SJSA1 (cell line): ENCODE measurements at places on chromosomes 7 and 10. TPM values are rescaled to one million over a fixed set of nuclear protein-coding genes. Genes with fewer than 3 reads are reported as not detected.
A peak's percentile ranks its signal among the peaks of the same experiment; 100 is the strongest.

- peak; percentile 75 for DNase-seq
Observed at GRCh38 chr10:110610308-110610774, 33.8 kb upstream of the RBM20 start.

DNA sequence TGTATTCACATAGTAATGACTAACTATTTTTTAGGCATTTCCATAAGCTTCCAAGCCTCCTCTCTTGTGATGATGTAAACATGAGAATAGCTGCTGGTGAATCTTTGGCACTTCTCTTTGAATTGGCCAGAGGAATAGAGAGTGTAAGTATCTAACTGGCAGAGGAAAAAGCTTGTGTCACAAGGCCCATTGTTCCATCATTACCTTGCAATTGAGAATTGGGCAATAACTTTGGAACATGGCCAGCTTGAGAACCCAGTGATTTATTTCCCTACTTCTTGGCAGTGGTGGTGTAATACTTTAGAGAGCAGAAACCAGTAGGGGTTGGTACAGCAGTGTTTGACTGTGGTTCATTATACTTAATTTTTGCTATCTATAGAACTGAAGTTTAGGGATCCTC, 12.0 kb downstream of the IFRD1 start:
- no peak for DNase-seq

DNA sequence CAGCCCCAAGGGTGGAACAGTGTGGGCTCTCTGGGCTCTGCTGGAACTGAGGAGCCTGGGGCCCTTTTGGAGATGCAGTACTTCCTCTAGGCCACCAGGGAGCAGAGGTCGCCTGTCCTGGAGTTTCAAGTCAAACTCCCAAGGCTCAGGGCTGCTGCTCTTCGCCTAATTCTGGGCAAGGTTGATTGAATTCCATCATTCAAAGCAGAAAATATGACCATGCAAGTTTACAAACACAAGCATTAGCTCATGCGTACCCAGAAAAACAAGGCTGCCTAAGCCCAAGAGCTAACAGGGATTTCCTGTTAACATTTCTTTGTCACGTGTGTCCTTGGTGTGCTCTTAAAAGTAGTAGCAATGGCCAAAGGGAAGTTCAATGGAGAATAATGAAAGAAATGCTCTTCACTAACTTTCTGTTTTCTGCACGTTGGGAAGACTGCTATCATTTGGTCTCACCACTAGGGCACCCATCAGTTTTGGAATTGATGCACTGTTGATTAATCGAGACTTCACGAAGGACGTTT, 20.1 kb downstream of the LDB3 start:
- peak; percentile 67 for DNase-seq

DNA sequence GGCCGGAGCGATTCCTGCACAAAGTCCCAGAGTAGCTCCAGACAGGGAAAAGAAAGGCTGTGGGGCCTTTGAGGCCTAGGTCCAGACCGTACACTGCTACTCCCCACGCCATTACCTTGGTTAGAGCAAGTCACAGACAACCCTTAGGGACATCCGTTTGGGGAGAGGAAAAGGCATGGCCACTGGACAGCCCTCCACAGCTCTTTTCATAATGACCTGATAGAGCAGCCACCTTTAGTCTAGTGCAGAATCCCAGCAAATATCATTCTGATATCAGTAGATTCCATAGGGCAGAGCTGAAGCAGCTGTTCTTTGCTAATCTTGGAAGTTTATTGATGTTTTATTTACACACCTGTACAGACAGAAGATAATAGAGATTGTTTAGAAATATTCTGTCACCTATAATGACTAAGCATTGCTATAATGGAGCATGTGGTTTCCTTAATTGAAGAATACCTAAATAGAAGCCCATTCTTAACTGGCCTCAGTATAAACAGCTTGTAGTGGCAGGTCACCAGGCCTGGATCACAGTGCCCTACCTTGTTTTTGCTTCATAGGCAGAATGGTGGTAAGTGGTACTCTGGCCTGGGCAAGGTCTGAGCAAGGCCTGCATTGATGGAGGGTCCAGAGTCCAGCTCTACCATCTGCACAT, 27.9 kb downstream of the OGDH start:
- DNase-seq: peak; percentile 18

- no peak for DNase-seq
Observed at GRCh38 chr7:120273476-120273975, 551 bp downstream of the KCND2 start.

Gene VSTM4
- 1.8 and 3.7 TPM in 2 replicates for total RNA-seq

Gene TBX20
- 3.2 and 5.1 TPM in 2 replicates for total RNA-seq

- no peak for DNase-seq
Observed at GRCh38 chr7:37212556-37212955, 236.1 kb downstream of the ELMO1 start.

Gene FANK1
- total RNA-seq: 0.18 TPM in 1 of 2 replicates, not detected in the other

- DNase-seq: no peak
Observed at GRCh38 chr7:17640730-17641377, 299.4 kb downstream of the SNX13 start.

- DNase-seq: no peak
Observed at GRCh38 chr7:155236386-155236785, 61.3 kb upstream of the INSIG1 start.

Gene PBLD
- total RNA-seq: 3.2 and 3.3 TPM in 2 replicates

DNA sequence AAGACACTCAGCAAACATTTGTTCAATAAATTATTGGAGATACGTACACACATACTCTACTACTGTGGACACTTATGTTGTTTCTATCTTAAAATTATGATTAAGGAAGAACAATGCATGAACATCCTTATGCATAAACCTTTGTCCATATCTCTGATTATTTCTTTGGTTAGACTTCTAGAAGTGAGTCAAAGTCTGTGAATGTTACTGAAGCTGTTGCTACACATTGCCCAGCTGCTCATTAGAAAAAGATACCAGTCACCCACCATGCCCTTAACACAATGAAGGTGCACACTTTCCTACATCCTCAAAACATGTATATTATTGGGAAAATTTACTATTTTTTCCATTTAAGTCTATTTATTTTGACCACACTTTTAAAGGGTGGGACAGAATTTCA, 1.4 kb upstream of the CLRN3 start:
- no peak for DNase-seq

DNA sequence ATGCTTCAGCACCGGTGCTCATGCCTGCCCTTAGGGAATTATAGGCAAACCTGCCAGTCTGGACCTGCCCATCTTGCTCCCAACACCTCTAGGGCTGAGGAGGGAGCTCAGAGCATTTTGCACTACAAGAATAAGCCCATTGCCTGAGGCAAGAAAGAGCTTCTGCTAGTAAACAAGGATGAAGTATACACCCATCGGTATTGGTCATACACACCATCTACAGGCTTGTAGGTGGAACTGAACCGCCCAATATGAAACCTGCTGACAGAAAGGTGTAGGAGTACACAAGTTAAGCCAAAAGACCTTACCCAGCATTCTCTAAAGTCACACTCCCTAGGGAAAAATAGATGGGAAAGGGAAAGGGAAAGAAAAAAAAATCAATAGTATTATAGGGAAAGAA, 957.0 kb upstream of the LRRTM3 start:
- no peak for DNase-seq

Gene DUSP5
- total RNA-seq: 12.9 and 18.9 TPM in 2 replicates

DNA sequence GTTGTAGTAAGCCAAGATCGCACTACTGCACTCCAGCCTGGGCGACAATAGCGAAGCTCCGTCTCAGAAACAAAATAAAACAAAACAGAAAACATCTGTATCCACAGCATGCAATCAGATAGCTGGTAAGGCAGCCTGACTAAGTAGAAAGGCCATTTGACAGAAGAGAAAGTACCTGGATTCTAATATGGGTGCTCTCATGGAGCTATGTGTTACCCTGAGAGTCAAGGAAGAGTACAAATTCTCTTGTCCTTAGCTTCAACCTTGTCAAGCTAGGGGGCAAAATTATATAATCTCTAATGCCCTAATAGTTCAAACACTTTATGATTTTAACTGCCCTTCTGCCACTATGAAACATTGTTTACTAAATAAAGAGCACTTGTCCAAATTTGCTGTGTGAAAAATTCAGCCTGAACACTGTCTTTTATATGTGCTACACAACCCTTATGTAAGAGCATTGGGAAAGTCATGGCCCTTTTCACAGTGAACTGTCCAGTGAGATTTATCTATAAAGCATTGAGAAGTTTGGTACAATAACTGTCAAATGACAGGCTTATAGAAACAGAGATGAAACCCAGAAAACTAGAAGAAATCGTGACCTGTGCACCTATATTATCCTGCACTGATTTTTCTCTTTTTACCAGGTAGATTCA, 51.2 kb upstream of the PRKG1 start:
- no peak for DNase-seq

- no peak for DNase-seq
Observed at GRCh38 chr7:122831436-122831835, 54.8 kb downstream of the CADPS2 start.

Gene STK17A
- 47.0 and 49.5 TPM in 2 replicates for total RNA-seq

- no peak for DNase-seq
Observed at GRCh38 chr7:28112883-28113540, 67.6 kb downstream of the JAZF1 start.

Gene ANKRD30A
- not detected in 2 replicates for total RNA-seq

GRCh38 chr10:45280113-45280760, 35.2 kb downstream of the OR13A1 start:
- DNase-seq: no peak

DNA sequence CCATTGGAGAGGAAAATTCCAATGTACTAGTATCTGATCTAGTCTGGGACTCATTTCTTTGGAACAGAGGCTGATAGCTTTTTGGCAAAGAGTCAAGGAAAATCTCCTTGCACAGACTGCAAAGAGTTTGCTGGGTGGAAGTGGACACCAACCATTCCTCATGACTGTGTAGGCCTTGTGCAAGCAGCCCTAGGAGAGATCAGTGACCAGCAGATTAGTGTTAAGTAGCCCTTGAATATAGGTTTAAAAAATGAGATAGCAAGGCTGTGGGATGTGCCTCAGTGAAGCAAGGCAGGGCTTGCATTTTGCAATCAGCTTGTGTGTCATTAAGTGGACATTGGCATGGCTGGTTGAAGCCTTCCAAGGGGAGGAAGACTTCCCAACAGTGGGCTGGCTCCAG, 341.6 kb downstream of the PLXNA4 start:
- DNase-seq: no peak

GRCh38 chr7:77714195-77714594, 17.9 kb downstream of the RSBN1L start:
- DNase-seq: no peak

DNA sequence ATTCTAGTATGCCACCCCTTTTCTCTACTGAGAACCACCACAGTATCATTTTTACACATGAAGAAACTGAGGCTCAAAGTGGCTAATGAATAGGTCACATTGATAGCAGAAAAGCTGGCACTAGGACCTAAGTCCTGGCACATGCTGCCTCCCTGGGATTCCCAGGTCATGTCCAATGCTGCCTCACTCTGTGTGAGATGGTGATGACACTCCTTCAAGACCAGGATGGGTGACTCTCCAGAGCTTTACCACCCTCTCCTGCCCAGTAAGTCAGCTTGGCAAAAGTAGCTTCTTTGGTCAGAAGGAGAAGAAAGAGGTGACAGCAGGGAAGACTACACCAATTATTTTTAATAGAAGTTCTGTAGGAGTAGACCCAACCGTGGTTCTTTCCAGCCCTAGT, 13.3 kb upstream of the AKR1B10 start:
- DNase-seq: no peak

DNA sequence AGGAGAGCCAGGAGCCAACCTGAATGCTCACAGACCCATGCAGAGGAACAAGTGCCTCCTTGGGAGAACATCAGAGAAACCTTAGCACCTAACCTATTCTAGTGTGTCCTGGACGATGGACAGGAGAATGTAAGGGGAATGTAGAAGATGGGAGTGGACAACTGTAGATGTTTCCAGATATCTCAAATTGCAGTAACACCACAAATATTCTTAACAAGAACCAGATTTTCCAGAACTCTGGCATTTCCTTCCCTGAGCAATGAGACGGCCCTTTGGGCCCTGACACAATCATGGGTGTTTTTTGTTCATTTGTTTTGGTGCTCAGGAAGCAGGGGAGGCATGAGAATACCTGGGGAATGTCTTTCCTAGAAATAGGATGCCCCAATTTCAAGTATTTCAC, 196.1 kb upstream of the PRSS1 start:
- DNase-seq: no peak

DNA sequence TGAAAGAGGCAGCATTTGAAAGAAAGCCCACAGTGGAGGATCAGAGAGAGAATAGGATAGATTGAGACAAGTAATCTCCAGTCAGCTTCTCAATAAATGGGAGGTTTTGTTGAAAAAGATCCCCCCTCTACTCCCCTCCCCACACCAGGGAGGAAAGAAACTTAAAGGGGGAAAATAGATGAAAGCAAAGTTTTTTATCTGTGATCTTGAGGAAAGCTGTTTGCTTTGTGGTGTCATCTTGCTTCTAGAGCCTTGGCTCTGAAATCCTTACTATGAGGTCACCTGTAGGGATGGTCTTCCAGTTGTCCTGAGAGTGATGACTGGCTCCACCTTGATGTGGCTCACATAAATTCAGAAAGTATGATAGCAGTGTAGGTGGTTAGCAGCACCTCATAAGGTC, at the start of gene SPAM1:
Gene SPAM1, plus strand, starts transcription at position 301 of the 400 bp plus-strand sequence. CDS start 28,330 bp downstream, outside the sequence.
- DNase-seq: no peak

Gene PIK3CG
- total RNA-seq: 0.84 and 1.2 TPM in 2 replicates

DNA sequence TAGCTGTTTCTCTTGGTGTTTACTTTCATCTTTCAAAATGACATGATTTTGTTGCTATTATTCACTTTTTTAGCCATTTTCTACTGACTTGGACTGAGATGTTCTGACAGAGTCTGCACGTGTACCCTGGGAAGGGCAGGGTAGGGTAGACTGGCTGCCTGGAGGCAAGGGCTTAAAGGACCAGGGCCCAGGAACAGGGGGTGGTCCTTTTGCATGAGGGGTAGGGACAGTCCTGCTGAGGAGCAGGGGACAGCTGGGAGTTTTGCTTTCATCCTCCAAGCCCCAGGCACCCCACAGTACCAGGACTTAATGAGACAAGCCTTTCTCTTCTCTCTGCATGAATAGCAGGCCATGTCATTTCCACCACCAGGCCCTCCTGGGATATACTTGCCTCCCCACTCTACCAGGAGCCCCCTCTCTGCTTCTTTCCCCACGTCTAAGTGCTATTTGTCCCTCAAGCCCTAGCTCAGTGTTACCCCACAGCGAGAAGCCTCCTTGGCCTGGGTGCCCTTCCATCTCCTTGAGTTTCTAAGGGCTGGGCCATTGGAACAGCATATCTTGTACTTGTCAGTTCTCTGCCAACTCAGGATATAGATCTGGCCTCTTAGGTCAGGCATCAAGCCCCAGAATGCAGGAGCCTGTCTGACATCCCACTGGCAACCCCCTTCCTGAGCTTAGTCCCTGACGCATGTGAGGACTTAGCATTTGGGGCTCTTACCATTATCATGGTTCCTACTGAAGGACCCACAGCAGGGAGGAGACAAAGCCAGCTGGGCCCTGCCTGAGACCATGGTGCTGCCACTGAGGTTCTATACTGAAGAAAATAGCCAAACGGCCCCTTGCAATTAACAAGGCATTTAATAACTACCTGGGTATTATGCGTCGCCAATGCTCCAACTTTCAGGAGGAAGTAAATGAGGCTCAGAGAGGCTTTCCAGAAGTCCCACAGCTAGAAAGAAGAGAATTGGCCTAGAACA, 78.4 kb upstream of the UNC5B start:
- no peak for DNase-seq

GRCh38 chr10:58041901-58042300, 225.8 kb downstream of the IPMK start:
- no peak for DNase-seq

- DNase-seq: no peak
Observed at GRCh38 chr7:83574616-83575015, 74.3 kb downstream of the SEMA3E start.

GRCh38 chr7:55965100-55965470, 700 bp downstream of the NIPSNAP2 start:
- DNase-seq: no peak

Gene PIK3AP1
- 0.41 and 0.95 TPM in 2 replicates for total RNA-seq

GRCh38 chr10:124977161-124977560, 35.2 kb downstream of the ZRANB1 start:
- no peak for DNase-seq
